Adrenal gland (tissue), 19 donors: ENCODE measurements at places on chromosomes 12 and 14. TPM values are rescaled to one million over a fixed set of nuclear protein-coding genes. Genes with fewer than 3 reads are reported as not detected.

AQP2 gene
- 0.61 TPM for polyA plus RNA-seq

TPPP2 gene
- not detected for polyA plus RNA-seq

CDH24 gene
- 1.5 TPM for polyA plus RNA-seq

- H3K27ac ChIP-seq = peak overlapping the region; percentile 80
- H3K36me3 ChIP-seq = no peaks in the 10 kb centered on the region
- H3K4me3 ChIP-seq = no peak overlapping the region
- H3K4me1 ChIP-seq = peaks cover 54% of the 10 kb centered on the region
Measured at GRCh38 chr12:122097927-122098756, 19.6 kb downstream of the MLXIP start.

GRCh38 chr12:65055859-65056258 is 65.2 kb downstream of the WIF1 start:
- H3K4me3 ChIP-seq = no peak overlapping the region
- no peaks in the 10 kb centered on the region for H3K36me3 ChIP-seq
- no peaks in the 10 kb centered on the region for H3K4me1 ChIP-seq
- DNase-seq = no peak
- no peak overlapping the region for H3K27ac ChIP-seq
- peaks cover 21% of the 10 kb centered on the region for H3K27me3 ChIP-seq

DNA sequence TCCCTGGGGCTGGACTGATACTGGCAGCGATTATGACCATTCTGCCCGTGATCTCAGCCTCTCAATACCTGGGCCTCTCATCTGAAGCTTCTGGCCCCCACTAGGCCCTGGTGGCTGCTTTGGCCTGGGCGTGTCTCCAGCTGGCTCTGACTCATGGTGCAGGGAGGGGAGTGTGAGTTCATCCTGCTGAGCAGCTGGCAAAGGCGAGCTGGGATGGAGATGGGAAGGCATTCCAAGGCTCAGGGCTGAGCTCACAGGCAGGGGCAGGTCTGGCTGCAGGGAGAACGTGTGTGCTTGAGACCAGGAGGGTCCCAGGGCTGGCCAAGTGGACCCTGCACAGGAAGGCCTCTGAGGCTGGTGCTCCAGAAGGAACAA is 221.8 kb downstream of the TMEM121 start:
- no peak overlapping the region for H3K27ac ChIP-seq
- H3K36me3 ChIP-seq = no peaks in the 10 kb centered on the region
- no peaks in the 10 kb centered on the region for H3K4me1 ChIP-seq
- no peaks in the 10 kb centered on the region for H3K27me3 ChIP-seq
- no peak overlapping the region for H3K4me3 ChIP-seq
- DNase-seq = peak; percentile 29
